ENCODE measurements at places on chromosomes 13 and 19.
A peak's percentile ranks its signal among the peaks of the same experiment; 100 is the strongest.

DNA sequence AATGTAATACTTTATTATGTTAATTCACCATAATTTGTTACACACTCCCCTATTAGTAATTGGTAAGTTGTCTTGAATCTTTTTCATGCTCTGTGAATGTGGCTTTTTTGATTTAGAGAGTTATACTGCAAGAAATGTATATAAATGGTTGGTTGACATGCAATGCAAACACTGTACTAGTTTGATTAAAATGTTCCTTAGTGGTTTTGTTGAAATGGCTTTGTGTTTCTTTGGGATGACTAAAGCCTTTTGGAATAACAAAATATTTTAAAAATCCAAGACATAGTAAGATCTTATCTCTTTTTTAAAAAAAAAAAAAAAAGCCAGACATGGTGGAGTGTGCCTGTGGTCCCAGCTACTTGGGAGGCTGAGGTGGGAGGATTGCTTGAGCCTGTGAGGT, 10.5 kb downstream of the LAMP1 start:
- no peak for DNase-seq

DNA sequence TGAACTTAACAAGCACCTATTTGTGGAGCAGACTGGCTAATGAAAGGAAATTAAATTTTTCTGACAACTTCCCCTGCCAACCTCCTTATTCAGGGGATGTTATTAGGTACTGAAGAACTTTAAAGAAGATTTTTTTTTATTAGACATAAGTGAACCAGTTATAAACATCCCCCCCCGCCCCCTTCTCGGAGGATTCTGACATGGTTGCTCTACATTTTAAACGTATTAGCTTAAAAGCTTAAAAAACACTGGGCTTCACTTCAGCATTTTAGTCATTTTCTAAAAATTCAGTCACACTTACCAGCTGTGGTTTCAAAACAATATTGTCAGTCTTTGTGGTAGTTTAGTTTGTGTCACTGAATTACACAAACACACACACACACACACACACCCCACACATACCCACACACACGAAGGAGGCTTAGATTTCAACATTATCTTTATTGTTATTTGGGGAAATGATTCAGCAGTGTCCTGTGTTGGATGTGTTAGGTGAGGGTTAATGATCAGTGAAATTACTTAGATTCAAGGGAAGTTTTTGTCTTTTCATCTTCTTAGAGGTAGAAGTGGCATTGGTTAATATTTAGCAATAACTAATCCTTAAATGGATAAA, 145.7 kb downstream of the PCCA start:
- DNase-seq: no peak

GRCh38 chr19:57105976-57106721, 13.6 kb upstream of the USP29 start:
- DNase-seq: no peak

- peak; percentile 2 for DNase-seq
These were observed 575.8 kb downstream of the DACH1 start for GRCh38 chr13:71290963-71291841.

DNA sequence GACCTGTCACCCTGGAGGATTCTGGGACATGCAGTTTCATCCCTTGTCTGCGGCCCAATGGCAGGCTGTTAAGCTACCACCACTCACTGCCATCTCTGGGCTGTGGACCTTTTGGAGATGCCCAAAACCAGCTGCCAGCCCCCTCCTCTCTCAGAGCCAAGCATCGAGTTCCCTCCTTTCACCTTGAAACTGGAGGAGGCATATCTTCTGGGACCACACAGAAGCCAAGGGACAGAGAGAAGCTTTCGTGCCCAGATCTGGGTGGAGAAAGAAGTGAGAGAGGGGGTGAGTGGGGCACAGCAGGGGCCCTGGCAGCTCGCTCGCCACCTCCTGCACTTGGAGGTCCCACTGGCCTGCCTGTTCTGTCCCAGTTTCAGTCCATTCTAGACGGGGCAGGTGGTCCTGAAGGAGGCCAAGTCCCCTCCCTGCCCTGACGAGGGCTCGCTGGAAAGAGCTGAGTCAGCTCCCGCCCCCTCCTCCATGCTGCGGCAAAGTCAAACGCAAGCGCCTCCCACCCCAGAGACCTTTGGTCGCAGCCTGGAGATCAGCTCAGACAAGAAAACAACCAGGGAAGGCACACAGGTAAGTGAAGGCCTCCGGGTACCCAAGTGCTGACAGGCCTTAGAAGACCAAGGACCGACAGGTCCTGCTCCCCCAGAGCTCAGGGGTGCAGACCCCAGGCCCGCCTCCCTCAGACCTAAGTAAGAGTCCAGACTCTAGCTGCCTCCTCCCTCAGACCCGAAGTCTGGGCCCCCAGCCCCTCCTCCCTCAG, 3.8 kb downstream of the BCAT2 start:
- no peak for DNase-seq

DNA sequence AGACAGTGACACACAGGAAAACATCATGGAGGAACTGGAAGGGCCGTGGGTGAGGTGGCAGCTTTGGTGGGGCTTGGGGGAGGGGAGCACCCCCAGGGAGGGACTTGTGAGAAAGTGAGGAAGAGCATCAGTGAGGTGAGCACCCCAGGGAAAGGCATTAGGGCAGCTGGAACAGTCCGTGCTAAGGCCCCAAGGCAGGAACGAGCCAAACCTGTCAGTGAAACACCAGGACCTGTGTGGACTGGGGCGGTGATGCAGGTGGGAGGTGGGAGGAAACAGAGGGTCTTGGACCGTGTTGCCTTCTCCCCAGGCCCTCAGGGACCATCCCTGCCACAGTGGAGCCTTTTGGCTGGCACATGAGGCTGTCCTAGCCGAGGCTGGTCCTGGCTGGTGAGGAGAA, 17.3 kb upstream of the SLC7A10 start:
- DNase-seq: no peak

DNA sequence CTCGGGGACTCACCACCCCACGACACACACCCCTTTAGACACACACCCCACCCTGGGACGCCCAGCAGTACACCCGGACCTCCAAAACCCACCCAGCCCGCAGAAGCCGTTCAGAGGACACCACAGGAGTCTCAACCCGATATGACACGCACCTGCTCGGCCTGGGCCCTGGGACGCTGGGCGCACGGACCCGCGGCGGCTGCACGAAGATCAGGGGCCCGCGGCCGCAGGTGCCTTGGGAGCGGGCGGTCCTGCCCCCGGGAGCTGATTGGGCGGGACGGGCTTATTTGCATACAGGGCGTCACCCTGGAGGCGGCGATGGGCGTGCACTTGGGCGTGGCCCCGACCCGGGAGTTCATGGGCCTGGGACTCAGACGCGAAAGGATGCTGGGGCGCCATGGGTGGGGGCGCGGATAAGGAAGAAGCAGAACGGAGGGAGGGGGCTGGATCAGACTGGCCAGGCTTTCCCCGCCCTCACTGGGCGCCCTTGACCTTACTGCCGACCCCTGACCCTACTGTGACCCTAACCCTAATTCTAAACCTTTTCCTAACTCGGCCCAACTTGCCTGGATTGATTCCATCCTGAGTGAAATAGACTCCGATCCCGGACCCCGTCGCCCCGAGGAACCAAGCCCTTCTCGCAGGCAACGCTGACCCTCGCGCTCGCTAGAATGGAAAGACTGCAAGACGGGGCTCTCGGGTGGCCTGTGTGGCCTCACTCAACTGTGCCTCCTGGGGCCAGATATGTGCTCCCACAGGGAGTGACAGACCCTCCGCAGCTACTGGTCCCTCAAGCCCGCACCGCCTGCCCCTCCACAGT, at the start of gene MEF2B:
TSS of gene MEF2B (minus strand) at position 211 of the 820 bp plus-strand sequence. CDS start 19,528 bp downstream, outside the sequence.
- peak; percentile 40 for DNase-seq

GRCh38 chr19:12194827-12195731, 32.2 kb downstream of the ZNF136 start:
- DNase-seq: peak; percentile 55

- DNase-seq: no peak
These were observed 13.8 kb downstream of the CILP2 start for GRCh38 chr19:19551853-19552192.

DNA sequence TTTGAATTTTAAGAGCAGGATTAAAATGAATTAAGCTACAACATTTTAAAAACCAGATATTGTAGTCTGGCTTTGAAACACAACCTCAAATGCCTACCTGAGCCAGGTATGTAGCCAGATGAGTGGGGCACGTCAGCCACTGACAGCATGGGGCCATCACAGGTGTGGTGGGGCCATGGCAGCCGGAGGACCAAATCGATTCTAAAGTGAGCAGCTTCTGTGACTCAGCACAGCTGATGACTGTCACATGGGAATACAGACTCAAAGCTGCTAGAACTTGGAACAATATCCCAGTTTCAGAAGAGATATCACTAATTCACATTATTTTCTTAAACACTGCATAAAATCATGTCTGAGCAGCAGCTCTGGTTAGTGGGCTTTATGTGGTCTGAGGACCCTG, 52.8 kb downstream of the SERP2 start:
- DNase-seq: no peak

DNA sequence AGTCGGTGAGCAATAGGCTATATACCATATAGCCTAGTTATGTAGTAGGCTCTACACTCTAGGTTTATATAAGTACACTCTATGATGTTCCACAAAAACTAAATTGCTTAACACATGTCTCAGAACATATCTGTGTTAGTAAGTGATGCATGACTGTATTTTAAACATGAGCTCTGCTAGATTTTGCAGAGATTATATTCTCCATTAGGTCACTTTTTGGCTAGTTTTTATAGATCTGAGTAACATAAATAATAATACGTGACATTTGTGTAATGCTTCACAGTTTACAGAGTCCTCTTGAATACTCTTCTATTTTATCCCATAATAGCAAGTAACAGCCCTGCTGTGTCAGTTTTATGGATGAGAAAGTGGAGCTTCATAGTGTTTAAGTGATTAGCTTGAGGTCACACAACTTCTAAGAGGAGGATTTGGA, 47.8 kb downstream of the NDFIP2 start:
- no peak for DNase-seq

GRCh38 chr13:74289107-74289506, 154.9 kb upstream of the KLF12 start:
- DNase-seq: no peak

DNA sequence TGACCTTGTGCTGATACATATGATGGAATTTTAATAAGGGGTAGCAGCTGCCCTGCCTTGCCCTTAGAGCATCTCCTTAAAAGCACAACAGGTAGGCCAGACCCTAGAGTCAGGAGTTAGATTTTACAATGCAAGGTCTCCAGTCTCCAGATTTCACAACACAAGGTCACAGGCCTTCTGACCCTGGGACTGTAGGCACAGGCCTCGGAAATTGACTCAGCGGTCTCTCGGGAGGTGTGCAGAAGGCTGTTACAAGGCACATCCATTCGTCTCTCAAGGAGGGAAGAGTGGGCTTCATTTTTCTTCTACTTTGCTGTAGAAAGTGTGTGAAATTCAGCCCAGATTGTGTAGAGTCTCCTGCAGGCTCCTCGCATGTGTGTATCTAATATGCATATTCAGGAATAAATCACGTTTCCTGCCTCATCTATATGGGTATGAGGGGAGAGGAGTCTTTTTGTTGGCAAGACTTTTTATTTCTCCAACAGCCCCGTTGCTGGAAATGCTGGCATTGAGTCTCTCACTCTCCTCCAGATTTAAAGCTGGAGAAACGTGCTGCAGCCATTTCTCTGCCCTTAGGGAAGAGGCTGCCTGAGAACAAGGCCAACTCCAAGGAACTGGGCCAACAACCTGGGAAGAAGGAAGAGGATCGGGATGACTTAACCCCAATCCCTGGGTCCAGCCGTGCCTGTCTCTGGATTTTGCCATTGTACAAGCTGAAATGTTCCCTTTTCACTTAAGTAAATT, 24.5 kb downstream of the UQCRFS1 start:
- no peak for DNase-seq

DNA sequence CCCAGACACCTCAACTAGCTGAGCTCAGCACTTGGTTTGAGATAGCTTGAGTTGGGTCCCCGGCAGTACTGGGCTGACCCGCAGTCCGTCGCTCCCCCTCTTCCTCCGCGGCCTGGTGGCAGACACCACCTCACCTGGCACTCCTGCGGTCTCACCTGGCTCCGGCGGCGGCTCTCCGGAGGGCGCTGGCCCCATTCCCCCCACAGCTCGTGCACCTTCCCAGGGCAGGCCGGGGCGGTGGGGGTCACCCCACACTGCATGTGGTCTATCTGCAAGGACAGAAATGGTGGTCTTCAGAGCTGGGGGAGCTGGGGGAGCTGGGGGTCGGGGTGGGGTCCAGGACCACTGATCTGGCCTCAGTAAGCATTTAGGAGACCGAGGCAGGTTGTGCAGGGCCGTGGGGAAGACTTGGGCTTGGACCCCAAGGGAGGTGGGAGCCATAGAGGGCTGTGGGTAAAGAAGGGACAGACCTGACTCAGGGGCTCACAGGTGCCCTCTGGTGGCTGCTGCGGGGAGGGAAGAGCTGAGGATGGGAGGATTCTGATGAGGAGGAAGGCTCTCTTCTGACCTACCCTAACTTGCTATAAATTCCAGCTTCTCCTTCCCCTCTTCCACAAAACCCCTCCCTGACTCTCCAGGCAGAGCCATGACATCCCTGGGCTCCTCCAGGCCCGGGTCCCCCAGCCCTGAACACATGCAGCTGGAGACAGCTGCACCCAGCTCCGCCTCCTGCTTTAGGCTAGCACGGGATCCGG, 6.7 kb upstream of the PLIN4 start:
- DNase-seq: peak; percentile 22

GRCh38 chr13:114261328-114261965, 20.0 kb upstream of the UPF3A start:
- no peak for DNase-seq

DNA sequence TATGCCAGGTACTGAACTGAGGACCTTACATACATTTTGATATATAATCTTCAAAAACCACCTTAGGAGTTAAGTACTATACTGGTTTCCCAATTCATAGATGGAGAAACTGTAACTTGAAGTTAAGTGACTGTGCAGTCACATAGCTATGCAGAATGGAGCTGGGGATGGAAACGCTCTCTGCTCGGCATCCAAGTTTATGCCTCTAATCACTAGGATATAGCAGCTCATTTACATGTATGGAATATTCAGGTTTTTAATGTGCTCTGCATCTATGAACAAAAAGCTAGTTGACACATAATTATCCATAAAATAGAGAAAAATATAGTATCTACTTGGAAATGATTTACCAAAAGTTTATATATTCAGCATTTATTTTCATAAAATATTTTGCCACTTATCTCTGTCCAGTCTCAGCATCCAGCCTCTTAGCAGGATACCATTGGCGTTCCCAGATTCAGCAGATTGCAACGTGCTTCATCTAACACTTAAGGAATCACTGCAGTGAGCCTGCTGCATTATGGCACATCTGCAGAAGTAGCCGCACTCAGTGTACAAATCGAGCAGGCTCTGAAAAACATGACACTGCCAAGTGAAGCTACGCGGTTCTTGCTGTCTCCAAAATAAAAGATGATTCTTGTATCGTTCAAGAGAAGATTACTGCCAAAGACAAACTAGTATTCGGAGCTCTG, 70.4 kb downstream of the MRPL57 start:
- no peak for DNase-seq

DNA sequence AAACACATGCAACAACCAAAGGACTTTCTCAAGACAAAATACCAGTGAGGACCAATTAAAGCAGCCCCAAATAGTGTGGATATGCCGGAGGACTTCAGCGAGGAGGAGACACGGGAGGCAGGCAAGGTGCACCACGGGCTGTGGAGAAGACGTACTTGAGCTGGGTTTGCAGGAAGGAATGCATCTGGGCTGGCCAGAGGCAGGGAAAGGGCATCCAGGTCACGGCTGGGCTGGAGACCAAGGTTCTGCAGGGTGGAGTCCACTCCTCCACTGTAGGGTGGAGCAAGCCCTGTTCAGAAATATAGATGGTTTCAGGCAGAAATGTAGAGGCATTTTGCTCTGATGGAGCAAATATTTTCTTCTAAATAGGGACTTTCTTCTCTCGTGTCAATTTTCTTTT, 36.6 kb upstream of the MEDAG start:
- no peak for DNase-seq
